ENCODE measurements at places on chromosomes 16 and 17. TPM values are rescaled to one million over a fixed set of nuclear protein-coding genes. Genes with fewer than 3 reads are reported as not detected.

SALL1 gene
- total RNA-seq = 85.7 TPM

GRCh38 chr16:86306811-86307513, 203.4 kb upstream of the FOXF1 start:
- DNase-seq = no peak

DNA sequence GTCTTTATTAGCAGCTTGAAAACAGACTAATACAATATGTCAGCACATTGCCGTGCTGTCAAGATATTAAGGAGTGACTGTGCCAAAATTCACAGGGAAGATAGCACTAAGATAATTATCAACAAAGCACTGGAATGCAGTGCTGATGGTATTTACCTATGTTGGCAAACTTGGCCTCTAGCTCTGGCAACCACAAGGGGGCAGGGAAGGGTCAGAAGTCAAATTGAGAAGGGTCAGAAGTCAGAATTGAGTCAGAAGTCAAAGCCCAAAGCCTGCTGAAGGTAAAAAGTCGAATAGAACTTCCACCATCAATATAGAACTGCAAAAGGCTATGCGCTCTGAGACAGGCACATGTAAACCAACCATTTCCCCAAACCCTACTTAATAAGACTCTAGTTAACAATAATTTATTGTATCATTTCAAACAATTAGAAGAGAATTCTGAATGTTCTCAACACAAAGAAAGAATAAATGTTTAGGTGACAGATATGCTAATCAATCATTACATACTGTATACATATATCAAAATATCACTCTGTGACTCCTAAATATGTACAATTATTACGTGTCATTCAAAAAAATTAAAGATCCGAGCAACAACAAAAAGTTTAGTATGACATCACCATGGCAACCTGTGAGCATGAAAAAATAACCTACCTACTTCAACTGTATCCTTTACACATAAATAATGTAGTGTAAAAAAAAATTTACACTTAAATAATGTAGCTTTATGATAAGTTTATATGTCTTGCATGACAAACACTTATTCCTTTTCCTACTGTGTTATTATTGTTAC, 916.1 kb downstream of the KCNJ2 start:
- DNase-seq = peak; percentile 36

- no peak for DNase-seq
Observed at GRCh38 chr17:17258011-17258410, 21.0 kb upstream of the FLCN start.

GRCh38 chr17:19718041-19718612, 1.7 kb upstream of the SLC47A2 start:
- no peak for DNase-seq

DNA sequence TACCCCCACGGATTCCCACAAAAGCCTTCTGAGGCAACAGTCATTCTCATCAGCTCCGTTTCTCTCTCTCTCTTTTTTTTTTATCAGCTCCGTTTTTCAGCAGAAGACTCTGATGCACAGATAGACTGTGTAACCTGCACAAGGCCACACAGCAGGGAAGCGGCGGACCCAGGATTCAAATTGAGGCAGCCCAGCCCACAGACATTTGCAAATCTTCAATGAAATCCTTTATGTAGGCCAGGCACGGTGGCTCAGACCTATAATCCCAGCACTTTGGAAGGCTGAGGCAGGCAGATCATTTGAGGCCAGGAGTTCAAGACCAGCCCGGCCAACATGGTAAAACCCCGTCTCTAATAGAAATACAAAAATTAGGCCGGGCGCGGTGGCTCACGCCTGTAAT, 2.4 kb upstream of the MEOX1 start:
- no peak for DNase-seq

DNA sequence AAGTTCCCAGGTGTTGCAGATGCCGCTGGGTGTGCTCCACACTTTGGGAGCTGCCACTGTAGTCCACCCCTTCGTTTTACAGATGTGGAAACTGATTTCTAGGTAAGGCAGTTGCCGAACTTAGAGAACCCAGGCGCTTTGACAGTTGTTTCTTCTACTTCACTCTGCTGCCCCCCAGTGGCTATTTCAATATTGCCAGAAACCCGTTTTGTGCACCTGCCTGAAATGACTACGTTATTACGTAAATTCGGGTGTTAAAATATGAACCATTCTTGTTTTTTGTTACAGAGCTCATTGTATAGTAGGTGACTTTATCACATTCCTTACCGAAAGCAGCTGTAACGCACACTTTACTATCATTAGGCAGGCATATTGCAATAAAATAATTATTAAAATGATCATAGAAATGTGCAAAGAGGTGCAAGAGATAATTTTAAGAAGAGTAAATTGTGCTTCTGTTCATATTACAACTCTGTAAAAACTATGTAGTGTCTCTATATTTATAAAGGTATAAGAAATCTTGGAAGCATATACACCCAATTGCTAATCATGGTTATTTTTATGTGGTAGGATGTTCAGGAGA, 44.9 kb downstream of the OTOA start:
- DNase-seq = peak; percentile 84
